ENCODE measurements at places on chromosomes 13 and 19. TPM values are rescaled to one million over a fixed set of nuclear protein-coding genes. Genes with fewer than 3 reads are reported as not detected.

GRCh38 chr19:33898062-33898677, 101.5 kb downstream of the KCTD15 start:
- no peak for DNase-seq

GRCh38 chr13:103517066-103517767, 451.0 kb upstream of the SLC10A2 start:
- no peak for DNase-seq

- no peak for DNase-seq
Observed at GRCh38 chr13:27419328-27419727, 5.1 kb upstream of the GTF3A start.

DNA sequence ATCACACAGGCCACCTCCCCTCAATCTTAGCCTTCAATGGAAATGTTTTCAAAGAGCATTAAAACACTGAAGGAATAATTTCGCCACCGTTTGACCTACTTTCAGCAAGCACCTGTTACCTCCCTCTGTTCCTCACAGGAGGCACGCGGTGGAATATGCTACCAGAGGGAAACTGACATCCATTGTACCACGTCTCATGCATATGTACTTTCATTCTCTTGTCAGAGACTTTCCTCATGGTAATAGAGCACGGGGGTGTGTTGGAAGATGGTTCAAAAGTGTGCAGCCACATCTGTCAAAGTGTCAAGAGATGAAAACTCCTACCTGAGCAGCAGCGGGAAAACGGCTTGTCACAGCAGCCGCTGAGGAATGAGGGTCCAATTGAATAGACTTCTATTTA, 143.4 kb downstream of the NALCN start:
- DNase-seq = no peak

GRCh38 chr13:89565476-89566100, 1781.9 kb upstream of the MIR17HG start:
- no peak for DNase-seq

ZIK1 gene
- 3.0 TPM for total RNA-seq

DNA sequence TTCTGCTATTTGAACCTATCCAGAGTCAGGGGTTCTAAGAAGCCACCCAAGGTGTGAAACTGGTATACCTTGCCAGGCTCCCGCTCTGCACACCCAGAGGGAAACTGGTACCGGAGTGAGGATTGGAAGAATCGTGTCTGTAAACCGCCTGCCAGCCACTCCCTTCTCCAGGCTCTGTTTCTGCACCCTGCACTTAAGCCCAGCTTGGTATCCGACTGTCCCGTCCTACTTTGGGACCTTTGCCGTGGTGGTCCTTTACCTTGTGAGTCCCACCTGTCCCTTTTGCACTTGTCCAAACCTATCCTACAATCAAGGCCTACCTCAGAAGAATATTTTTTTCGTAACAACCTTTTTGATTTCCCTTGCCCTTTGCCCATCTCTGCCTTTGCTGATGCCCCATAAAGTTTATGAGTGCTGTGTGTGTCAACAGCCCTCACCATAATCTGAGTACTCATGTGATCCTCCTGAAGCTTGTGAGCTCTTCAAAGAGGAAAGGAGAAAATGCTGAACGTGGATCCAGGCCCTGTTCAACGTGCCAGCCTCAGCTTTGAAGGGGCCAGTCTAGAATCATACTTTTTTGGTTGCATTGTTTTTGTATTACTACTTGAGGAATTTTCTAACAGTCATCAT, 44.7 kb downstream of the GARRE1 start:
- DNase-seq = no peak

All from tibial nerve (tissue), 4 donors.